Left ventricle myocardium inferior (tissue), 1 donor: ENCODE measurements at places on chromosomes 16 and 17.

DNA sequence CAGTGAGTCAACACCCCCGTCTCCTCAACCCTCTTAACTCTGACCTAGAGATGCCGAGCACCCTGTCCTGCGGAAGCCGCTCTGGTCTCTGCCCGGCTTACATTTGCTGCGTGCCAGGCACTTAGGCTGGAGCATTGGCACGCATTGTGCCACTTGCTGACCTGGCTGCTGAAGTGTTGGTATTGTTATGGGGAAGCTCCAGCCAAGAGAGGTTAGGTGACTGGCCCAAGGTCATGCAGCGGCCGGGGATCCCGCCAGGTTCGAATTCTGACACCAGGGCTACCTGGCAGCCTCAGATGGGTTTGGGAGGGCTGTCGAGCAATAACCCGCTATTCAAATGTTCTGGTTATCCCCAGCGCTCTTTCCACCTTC, 5.0 kb upstream of the HSD17B1 start:
- DNase-seq: peak; percentile 58

DNA sequence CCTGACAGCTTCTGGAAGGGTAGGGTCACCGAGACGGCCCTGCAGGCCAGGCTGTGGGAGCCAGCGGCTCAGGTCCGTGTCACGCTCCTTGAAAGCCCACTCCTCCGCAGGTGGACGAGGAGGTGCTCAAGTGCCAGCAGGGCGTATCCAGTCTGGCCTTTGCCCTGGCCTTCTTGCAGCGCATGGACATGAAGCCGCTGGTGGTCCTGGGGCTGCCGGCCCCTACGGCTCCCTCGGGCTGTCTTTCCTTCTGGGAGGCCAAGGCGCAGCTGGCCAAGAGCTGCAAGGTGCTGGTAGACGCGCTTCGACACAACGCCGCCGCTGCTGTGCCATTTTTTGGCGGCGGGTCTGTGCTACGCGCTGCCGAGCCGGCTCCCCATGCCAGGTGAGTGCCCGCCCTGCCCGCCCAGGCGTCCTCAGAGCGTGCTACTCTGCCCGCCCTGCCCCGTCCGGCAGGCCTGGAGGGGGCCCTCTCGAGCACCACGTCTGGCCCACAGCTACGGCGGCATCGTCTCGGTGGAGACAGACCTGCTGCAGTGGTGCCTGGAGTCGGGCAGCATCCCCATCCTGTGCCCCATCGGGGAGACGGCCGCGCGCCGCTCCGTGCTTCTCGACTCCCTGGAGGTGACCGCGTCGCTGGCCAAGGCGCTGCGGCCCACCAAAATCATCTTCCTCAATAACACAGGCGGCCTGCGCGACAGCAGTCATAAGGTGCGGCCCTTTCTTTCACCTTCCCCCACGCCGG, 1.3 kb downstream of the NAGS start:
- no peak for DNase-seq

DNA sequence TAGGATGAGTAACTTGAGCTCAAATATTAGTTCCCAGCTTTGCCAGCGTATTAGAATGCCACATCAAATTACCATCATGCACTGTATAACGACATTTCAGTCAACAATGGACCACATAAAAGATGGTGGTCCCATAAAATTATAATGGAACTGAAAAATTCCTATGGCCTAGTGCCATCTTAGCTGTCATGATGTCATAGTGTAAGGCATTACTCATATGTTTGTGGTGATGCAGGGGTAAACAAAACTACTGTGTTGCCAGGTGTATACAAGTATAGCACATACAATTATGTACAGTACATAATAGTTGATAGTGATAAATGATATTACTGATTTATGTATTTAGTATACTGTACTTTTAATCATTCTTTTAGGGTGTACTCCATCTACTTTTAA, 54.4 kb upstream of the NETO2 start:
- no peak for DNase-seq

DNA sequence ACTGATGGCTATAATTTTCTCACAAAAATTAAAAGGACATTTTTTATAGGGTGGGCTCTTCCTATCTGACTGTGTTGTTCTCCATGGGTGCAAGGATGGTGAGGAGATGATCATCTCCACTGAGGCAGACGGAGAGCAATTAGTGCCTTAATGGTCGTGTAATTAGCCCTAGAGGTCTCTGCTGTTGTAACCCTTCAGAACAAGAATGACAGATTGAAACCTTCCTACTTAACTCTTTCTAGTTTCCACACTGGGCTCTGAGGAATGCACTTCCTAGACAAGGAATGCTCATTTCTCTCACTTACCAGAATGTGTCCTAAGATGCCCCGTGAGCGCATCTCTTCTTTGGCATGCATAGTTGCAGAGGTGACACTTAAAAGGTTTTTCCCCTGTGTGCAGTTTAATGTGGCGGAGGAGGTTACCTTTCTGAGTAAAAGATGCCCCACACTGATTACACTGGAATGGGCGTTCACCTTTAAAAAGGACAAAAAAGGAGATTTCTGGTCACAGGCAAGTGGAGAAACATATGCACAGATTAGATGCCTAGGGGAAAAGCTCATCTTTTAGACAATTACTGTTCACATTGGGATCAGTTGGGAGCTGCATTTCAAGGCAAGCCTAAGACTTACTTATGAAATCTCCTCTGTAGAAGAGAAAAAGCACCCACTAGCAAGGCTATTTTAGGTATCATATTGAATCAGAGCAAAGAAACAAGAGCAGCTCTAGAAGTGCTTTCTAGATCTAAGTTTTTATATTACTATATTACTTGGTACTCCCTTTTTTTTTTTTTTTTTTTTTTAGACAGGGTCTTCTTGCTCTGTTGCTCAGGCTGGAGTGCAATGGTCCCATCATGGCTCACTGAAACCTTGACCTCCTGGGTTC, 53.6 kb downstream of the GRB7 start:
- no peak for DNase-seq

GRCh38 chr17:60563743-60564142, 36.2 kb upstream of the PPM1D start:
- no peak for DNase-seq

- DNase-seq: no peak
Observed at GRCh38 chr16:31351246-31351941, 3.6 kb upstream of the ITGAX start.

GRCh38 chr17:37725021-37725595, 19.8 kb downstream of the HNF1B start:
- no peak for DNase-seq

DNA sequence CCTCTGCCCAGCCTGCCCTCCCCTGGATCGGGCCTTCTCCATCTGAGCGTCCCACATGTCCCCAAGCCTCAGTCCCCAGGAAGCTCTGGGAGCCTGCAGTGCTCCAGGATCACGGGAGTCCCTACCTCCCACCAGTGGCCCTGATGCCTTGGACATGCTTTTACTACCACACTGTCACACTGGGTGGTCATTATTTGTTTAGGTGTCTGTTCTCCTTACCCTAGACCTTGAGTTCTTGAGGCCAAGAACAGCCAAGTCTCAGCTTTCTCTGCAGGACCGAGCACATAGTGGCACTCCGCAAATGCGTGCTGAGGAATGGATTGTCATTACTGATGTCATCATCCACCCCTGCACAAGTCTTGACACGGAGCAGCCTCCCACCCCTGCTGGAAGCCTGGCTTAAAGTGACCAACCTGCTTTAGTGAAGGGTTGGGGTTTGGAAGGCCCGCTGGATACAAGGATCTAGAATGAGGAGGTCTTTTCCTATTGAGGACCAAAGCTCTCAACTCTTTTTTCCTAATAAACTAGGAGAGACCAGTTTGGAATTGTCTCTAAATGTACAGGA, 132.9 kb upstream of the CRHR1 start:
- DNase-seq: no peak

- no peak for DNase-seq
Observed at GRCh38 chr17:33679595-33679994, 386.5 kb upstream of the ASIC2 start.

DNA sequence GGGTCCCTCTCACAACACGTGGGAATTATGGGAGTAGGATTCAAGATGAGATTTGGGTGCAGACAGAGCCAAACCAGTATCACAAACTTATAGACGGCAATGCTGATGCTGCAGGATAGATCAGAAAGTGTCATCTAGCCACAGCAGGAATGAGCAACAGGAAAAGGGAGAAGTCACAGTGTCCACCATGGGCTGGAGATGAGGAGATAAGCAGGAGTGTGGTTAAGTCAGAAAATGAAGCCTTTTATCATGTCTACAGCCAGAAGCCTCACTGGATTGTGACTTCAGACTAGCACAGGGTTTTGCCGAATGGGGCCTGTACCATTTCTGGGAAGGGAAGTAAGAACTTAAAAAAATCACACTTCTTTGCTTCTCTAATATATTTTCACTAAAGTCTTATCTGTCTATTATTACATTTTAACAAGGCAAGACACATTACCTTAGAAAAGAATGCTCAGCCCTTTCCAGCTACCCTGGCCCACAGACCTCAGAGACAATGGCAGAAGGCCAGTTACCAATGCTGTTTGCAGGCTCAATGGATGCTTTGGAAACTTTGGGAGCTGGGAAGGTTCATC, 490.2 kb upstream of the SALL1 start:
- no peak for DNase-seq

DNA sequence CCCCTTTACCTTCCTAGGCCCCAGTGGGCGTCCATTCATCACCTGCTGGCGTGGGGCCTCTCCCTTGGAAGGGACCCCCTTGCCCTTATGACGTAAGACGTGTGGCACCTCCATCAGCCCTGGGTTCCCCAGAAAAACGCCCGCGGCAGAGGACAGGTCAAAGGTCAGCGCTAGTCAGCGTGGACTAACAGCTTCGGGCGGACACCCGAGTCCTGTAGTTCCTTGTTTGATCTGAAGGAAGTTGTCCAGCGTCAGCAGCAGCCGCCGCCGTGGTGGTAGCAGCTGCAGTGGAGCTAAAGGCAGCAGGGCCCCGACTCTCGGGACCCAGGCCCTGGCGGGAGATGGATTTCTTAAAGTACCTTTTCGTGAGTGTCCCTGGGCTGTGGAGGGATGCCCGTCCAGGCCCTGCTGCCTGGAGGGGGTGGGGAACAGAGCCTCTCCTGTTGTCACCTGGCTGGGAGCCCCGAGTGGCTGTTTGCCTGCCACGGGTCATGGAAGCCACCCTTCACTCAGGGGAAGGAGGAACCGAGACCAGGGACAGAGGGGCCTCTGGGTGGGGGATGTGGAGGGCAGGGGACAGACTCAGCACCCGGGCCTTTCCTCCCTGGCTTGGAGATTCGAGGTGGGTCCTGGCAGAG, 123.6 kb downstream of the OR1D5 start:
- DNase-seq: peak; percentile 35

DNA sequence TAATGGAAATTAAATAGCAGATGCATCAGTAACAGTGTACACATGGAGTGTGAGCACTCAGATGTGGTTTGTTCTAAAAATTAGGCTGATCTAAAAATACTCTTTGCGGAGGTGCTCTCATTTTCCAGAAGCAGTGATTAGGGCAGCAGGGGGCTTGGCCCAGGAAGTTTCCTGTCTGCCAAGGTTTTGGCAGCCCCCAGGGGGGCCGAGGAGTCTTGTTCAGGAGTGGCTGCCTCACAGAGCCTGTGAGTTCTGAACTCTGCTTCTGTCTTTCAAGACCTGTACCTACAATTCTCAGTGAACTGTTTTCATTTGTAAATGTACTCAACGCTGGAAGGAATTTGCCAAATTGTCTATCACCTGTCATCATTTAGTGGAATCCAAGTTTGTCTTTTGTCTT, 388.4 kb upstream of the CDH11 start:
- DNase-seq: no peak

GRCh38 chr16:68366062-68366461, 55.2 kb downstream of the PRMT7 start:
- DNase-seq: no peak

- no peak for DNase-seq
Observed at GRCh38 chr16:67636713-67637112, 8.2 kb upstream of the CARMIL2 start.

DNA sequence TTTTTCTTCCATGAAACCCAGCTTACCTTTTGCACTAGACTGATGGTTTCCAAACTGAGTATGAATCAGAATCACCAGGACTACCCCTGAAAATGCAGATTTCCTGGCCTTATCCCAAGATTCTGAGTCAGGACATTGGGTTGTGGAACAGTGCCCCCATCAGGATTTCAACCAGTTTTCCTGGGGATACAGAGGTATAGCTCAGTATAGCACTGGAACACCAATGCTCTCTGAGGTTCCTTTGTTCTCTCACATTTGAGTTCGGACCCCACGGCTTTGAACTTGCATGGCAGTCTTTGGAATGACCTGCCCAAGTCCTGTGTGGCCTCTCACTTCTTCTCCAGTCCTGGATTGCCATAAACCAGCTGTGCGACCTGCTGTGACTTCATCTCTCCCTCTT, 12.8 kb upstream of the CCL8 start:
- DNase-seq: no peak

GRCh38 chr17:8122422-8122923, 1.4 kb downstream of the HES7 start:
- DNase-seq: no peak

GRCh38 chr16:64545768-64546167, 576.1 kb downstream of the CDH11 start:
- no peak for DNase-seq

GRCh38 chr16:2969545-2970521, 685 bp downstream of the PAQR4 start:
- peak; percentile 59 for DNase-seq

GRCh38 chr17:61634942-61635538, 44.0 kb upstream of the NACA2 start:
- no peak for DNase-seq

DNA sequence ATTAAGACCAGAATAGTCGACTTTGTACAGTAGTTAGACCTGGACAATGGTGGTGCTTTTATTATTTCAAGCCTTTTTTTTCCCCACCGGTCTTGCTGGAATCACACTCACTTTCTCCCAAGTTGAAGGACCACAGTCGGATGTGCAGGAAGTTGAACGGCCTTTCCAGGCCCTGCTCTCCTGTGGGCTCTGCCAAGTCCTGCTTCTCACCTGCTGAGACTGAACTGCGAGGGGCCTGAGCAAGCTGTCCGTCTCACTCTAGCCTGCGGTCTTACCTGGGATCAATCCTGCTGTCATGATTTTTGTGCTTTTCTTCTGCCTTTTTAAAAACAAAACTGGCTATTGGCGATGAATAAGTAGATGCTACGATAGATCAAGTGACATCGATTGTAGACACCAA, 1.3 kb downstream of the TLCD3A start:
- no peak for DNase-seq

DNA sequence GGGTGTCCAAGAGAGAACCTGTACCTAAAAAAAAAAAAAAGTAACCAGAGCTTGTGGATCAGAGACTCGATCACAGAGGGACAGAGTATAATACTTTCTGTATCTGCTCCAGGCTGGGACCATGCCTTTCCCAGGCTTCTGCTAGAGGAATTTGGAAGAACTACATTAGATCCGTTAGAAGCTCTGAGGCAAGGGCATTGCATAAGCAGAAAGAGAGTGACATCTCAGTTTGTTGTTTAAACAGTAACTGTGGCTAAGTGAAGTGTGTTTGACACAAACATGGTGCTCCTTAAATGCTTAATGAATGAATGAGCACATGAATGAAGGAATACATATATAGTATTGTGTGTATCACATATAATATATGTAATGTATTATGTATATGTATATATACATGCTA, 131.2 kb downstream of the HS3ST3B1 start:
- DNase-seq: no peak
